ENCODE measurements at places on chromosomes 4 and X. TPM values are rescaled to one million over a fixed set of nuclear protein-coding genes. Genes with fewer than 3 reads are reported as not detected.

Gene MXRA5
- polyA plus RNA-seq = not detected

Gene ANK2
- polyA plus RNA-seq = not detected

Gene LDB2
- polyA plus RNA-seq = not detected

Gene NPFFR2
- polyA plus RNA-seq = not detected

Gene AADAT
- polyA plus RNA-seq = not detected

Gene PRMT9
- 5.9 TPM for polyA plus RNA-seq

Gene GNRHR
- not detected for polyA plus RNA-seq

Gene SATL1
- not detected for polyA plus RNA-seq

Gene ITM2A
- 571 TPM for polyA plus RNA-seq

Gene NSG1
- polyA plus RNA-seq = 49.8 TPM

- no peaks in the 10 kb centered on the region for H3K27me3 ChIP-seq
- no peaks in the 10 kb centered on the region for H3K36me3 ChIP-seq
- no peak overlapping the region for H3K4me3 ChIP-seq
- no peaks in the 10 kb centered on the region for H3K4me1 ChIP-seq
- DNase-seq = no peak
Observed at GRCh38 chrX:131068945-131069719, 11.0 kb downstream of the ARHGAP36 start.

GRCh38 chr4:6386091-6386490 lies 86.3 kb downstream of the PPP2R2C start:
- H3K4me3 ChIP-seq = no peak overlapping the region
- no peak for DNase-seq
- no peaks in the 10 kb centered on the region for H3K27me3 ChIP-seq
- H3K27ac ChIP-seq = no peak overlapping the region

DNA sequence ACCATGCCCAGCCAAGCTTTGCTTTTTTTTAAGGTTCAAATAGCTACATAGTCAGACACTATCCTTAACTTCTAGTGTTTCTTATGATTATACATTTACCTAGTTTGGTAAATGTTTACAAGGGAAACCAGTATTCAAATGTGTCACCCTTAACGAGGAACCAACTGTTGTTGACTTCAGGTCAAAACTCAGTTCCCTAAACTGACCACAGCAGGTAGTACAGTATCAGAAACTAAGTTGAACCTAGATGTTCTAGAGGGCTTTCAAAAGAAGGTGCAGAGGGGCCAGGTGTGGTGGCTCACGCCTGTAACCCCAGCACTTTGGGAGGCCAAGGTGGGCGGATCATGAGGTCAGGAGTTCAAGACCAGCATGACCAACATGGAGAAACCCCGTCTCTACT lies 11.3 kb downstream of the GPC4 start:
- DNase-seq = no peak
- no peak overlapping the region for H3K27ac ChIP-seq
- no peak overlapping the region for H3K4me3 ChIP-seq
- no peaks in the 10 kb centered on the region for H3K4me1 ChIP-seq
- H3K36me3 ChIP-seq = no peaks in the 10 kb centered on the region

DNA sequence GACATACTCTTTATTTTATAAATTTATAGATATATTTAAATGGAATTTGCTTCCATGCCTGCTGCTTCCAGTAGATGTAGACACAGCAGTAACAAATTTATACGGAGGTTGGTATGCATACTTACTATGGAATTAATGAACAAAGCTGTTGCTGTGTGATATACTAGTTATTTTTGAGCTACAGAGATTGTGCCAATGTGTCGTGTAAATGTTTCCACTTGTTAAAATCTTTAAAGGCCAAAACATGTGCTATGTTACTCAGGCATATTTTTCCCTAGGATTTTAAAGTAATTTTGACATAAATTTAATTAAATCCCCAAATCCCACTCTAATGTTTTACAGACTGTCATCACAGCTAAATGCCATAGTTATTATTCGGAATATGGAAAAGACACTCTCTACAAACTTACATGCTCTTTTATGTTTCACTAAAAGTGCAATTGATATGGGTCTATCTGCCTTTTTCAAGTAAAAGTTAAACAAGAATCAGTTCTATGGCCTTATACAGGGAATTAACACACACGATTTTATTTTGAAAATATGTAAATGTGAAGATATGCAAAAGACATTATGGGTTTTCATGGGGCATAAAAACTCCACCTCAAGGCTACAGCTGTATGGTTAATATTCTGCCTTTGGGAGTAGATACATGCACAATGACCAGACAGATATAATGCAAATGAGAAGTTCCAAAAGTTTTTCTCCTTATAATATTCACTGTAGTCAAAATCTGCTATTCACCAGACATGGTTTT lies 256.8 kb downstream of the FSTL5 start:
- H3K4me1 ChIP-seq = no peaks in the 10 kb centered on the region
- no peaks in the 10 kb centered on the region for H3K36me3 ChIP-seq
- DNase-seq = no peak

DNA sequence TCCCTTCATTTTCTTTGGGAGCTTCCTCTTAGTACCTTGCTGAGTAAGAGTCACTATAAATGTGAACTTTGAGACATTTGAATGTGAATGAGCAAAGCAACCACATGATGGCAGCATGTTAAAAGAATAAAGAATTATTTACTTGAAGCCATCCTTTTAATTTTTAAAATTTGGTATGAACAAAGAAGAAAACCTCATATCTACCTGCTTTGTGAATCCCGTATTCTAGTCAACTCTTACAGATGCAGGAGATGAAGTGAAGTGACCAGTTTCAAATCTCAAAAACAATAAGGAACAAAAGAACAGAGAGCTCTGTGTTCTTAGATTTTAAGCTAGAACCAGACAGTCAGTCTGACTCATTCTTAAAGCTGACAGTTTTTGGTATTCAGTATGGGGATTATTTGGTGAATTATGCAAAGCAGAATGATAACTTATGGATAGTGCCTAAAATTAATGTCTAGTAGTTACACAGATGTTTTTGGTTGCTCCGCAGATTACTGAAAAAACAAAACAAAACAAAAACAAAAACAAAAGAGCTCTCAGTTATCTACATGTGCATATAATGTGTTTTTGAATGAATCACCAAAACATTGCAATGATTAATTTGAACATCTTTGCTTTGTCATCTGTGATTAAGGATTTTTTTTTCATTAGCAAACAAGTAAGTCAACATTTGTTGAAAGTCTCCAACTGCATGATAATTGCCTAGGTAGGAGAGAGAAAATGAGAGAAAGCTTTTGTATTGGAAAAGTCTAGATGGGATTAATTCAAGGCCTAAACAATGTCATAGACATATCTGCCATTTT lies 48.2 kb upstream of the H2AZ1 start:
- H3K4me1 ChIP-seq = no peaks in the 10 kb centered on the region
- no peak for DNase-seq
- no peak overlapping the region for H3K4me3 ChIP-seq
- H3K27ac ChIP-seq = no peak overlapping the region
- no peaks in the 10 kb centered on the region for H3K27me3 ChIP-seq

- DNase-seq = peak; percentile 12
- no peaks in the 10 kb centered on the region for H3K36me3 ChIP-seq
- H3K27ac ChIP-seq = no peak overlapping the region
- no peaks in the 10 kb centered on the region for H3K27me3 ChIP-seq
- no peak overlapping the region for H3K4me3 ChIP-seq
- peaks cover 5% of the 10 kb centered on the region for H3K4me1 ChIP-seq
Observed at GRCh38 chrX:39445336-39445735, 644.1 kb downstream of the MID1IP1 start.

DNA sequence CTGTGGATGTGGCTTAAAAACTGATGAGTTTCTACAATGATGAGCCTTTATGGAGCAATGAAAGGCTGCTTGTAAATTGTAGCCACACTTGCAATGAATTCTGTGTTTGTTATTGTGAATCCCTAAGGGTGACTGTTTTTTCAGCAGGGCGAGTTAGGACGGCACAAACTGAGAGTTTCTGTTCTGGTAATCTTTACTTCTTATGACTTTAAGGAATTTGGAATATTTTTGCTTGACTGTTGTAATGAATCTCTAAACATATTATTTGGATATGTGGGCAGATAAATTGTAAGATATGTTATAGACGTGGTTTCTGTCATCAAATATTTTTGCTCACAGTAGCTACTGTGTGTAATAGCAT lies 22.2 kb downstream of the RBPJ start:
- H3K4me3 ChIP-seq = no peak overlapping the region
- peaks cover 14% of the 10 kb centered on the region for H3K4me1 ChIP-seq
- no peaks in the 10 kb centered on the region for H3K36me3 ChIP-seq

GRCh38 chr4:52298444-52298843 lies 247.3 kb downstream of the SPATA18 start:
- DNase-seq = no peak
- no peak overlapping the region for H3K4me3 ChIP-seq
- no peaks in the 10 kb centered on the region for H3K27me3 ChIP-seq
- H3K36me3 ChIP-seq = no peaks in the 10 kb centered on the region
- H3K27ac ChIP-seq = no peak overlapping the region
- no peaks in the 10 kb centered on the region for H3K4me1 ChIP-seq

GRCh38 chr4:77184974-77185373 lies 28.0 kb downstream of the CCNG2 start:
- H3K27ac ChIP-seq = no peak overlapping the region
- H3K4me3 ChIP-seq = no peak overlapping the region
- H3K27me3 ChIP-seq = no peaks in the 10 kb centered on the region
- DNase-seq = no peak
- no peaks in the 10 kb centered on the region for H3K36me3 ChIP-seq
- H3K4me1 ChIP-seq = no peaks in the 10 kb centered on the region
